ENCODE measurements at places on chromosomes 11 and 22.
A peak's percentile ranks its signal among the peaks of the same experiment; 100 is the strongest.

DNA sequence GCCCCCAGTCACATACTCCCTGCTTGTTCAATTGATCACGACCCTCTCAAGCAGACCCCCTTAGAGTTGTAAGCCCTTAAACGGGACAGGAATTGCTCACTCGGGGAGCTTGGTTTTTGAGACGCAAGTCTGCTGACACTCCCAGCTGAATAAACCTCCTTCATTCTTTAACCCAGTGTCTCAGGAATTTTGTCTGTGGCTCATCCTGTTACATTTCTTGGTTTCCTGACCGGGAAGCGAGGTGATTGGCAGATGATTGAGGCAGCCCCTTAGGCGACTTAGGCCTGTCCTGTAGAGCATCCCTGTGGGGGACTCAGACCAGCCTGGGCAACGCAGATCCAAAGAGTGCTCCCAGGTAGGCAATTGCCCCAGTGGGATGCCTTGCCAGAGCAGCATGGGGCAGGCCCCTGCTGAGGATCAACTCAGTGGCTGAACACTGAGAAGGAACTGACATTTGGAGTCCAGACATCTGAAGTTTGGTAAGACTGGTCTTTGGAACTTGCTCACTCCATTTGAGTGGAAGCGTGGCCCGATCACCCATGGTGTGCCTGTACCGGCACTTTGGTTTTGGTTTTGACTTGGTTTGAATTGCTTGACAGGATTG is 51.5 kb downstream of the NEU3 start:
- no peak for DNase-seq

DNA sequence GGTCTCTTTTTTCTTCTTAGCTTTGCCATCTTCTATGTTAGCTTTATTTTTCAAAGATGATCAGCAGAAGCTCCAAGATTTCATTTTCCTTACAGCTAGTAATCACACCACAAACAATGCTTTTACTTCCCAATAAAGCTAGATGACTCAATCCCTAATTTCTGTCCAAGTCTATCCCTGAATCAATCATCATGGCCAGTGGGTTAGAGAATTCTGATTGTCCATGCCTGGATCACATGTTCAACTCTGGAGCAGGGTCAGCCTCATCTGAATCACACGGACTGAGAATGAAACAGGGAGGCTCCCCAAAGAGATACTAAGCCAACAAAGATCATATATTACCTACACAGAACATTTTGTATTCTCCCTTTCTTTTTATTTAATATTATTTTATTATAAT is 79.6 kb downstream of the BBOX1 start:
- peak; percentile 37 for DNase-seq

DNA sequence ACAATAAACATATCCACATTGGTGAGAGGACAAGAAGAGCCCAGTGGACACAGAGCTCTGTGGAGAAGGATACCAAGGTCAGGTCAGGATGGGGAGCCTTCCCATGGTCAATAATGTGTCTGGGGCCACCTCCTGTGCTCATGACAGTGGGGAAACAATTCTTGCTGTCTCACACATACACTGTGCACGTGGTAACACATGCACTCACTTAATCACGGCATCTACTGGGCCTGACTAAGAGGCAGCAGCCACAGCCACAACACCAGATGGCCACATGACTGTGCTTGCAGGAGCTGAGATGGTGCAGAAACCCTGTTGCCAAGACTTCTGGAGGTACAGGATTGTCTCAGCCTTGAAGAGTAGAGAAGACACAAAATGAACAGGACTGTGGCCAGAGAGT is 28.6 kb downstream of the C22orf42 start:
- DNase-seq = peak; percentile 2

GRCh38 chr11:126870021-126870420 is 130.5 kb downstream of the KIRREL3 start:
- DNase-seq = no peak

DNA sequence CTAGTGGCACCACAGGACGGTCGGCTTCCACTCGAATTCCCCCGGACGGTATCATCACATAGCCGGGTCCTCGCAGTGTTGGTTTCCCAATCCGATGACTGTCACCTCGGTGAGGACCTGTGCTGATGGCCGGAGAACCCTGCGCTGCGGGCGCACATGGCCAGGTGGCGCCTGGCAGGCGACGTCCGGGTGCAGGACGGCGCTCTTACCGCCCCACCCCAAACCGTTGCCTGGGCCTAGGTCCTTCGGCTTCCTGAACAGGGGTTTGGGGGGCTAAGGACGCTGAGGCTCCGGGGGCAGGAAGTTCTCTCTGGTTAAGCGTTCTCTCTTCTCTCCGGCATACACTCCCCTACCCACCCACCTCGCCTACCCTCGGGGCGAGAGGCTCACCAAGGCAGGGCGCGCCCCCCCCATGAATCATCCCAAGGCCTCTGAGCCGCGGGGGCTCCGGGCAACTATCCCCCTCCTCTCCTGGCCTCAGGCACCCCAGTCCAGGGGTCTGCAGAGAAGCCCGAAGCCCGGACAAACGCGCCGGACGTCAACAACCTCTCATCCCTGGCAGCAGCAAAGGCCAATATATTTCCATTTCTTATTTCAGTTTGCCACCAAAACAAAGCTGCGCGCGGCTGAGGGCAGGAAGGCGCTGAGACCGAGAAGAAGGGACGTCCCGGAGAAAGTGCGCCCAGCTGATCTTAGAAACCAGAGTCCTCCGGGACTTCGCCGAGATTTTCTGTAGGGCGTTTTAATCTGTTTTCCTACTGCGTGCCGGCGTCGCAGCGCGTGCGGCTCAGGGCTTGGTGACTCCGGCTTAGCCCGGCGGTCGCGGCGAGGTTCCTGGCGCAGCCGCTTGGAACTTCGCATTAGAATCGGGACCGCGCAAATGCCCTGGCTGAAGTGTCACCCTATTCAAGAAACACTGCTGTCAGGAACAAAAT is 5.6 kb downstream of the ALX4 start:
- DNase-seq = no peak

DNA sequence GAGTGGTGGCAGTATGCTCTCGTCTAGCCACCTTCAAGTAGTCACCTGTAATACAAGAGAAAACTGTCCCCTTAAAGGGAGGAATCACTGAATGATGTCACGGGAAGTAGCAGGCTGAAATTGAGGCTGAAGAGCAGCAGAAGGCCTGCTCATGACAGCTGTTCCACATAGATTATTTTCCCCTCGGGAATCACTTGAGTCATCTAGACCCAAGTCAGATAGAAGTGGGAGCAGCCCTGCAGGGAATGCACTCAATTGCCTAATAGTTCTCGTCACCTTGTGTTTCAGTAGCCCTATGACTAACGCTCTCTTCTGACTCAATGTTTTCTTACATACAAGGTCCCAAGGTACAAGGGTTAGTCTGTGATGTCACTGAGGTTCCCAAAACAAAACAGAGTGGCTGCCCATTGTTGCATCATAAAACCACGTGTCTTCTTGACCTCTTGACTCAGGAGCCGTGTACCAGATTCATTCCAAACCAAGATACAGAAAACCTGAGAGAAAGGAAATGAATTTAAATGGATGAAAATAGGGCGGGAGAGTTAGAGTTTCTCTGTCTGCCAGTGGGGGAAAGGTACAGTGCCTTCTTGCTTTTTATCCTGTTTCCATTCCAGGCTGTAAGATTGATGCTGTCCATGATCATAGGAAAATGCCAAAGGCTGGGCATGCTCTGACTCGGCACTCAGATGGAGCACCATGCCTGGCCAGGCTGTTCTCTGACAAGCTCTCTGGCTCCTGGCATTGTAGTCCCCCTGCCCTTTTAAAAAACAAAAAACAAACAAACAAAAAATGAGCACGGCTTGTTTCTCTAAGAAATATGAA is 21.6 kb upstream of the C11orf96 start:
- DNase-seq = peak; percentile 100

DNA sequence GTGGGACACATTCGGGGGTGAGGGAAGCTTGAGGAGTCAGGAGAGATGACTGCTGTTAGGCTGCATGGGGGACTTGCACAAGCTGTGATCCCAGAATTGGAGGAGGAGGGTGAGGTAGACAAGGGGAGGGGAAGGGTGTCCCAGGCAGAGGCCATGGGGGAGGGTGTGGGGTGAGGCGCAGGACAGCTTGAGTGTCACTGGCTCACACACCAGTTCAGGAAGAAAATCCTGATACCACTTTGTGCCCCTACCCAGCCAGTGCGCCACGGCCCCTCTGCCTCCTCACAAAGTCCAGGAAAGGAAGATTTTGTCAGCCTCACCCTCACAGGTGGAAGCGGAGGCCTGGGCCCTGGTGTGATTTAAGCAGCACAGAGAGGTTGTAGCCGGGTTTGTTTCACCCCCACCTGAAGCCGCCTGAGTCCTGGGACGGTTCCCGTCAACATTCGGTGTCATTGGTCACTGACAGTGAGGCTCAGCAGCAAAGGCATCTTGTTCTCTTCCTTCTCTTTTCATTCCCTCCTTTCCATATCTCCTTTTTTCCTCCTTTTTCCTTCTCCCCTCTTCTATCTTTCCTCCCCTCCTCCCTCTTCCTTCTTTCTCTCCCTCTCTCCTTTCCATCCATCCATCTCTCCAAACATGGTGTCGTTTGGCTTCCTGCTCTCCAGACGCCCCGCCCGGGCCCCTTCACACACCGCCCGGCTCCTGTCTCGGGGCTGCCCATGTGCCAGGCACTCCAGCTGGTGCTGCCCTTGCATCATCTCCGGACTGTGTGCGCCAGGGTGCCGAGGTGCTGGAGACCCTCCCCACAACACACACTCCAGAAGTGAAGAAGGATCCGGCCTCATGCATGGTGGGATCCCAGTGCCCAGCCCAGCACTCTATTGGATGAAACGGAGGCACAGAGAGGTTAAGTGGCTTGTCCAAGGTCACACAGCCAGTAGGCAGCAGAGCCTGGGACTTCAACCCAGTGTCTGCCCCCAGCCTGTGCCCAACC is 89.3 kb downstream of the MPPED1 start:
- no peak for DNase-seq

DNA sequence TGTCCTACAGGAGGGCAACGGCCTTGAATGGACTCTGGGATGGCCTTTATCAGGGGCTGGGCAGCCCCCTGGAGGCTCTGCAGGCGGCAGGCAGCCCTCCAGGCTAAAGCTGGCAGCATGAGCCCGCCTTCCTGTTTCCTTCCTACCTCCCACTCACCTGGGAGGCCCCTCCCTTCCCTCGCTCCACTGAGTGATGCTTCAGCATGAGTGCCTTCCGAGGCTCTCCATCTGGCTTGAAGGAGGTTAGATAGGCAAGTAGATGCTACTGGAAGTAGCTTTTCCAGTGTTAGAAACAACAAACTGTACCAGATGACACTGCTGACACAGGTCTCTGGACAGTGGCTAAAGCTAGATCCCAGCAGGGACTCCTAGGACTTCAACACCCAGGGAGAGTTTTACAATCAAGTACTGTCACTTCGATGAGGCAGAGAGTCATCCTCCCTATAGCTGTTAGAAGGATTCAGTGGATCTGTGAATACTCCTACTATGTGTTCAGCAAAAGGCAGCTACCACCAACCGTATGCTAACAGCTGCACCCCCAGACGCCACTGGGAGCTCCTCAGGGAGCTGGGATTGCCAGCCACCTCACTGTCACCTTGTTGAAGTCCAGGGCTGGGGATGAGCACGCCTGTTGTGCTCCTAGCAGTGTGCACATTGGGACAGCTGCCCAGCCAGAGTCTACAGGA is 4.1 kb upstream of the SLC25A1 start:
- DNase-seq = no peak

- no peak for DNase-seq
Measured at GRCh38 chr11:132037956-132038355, 667.5 kb downstream of the NTM start.

- DNase-seq = no peak
Measured at GRCh38 chr11:61337706-61338470, 4.9 kb downstream of the TKFC start.

DNA sequence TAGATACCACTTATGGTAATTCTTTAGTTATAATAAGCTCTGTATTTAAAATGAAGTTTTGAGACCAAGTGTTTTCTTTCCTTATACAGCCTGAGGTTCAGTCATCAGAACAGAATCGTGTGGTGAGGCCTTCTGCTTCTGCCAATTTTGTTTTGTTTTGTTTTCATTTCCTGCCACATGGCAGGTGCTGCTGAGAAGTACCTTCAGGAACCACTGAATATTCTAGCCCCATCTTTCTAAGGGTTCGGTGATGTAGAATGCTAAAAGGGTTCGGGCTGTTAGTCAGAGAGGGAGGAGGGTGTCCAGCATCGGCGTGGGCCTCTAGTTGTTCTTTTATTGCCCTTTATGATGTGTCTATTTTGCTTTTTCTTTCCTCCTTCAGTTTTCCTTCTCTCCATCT is 25.8 kb downstream of the TNRC6B start:
- peak; percentile 39 for DNase-seq

DNA sequence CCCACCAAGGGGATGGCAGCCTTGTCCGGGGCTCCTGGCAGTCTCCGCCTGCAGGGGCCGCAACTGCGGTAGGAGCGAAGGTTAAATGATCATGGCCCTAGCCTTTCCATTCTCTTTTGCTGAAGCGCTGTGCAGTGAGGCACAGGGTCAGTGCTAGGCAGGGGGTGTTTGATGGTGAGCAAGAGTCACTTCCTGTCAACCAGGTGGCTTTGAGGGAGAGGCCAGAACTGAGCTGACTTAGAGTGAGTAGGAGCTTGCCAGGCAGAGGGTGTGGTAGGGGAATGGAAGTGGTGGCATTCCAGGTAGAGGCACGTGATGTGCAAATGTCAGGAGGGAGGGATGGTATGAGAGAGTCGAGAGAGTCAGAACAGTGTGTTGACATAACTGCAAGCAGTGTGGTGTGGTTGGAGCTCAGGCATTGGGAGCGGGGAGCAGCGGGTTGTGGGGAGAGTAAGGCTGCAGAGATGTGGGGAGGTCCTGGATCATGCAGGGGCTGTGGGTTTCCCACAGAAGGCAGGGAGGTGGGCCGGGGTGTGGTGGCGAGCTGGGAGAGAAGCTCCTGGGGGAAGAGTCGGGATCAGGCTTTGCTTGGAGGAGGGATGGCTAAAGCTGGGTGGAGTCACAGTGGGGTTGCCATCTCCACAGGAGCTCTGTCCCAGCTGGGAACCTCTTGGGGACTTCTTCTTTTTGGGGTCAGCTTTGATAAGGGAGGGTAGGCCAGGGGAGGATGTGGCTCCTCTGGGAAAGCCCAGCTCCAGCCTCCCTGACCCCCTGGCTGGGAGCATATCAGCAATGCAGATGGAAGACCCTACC is 33.3 kb downstream of the AMPD3 start:
- DNase-seq = no peak

- no peak for DNase-seq
Measured at GRCh38 chr11:68041617-68042218, 2.9 kb downstream of the TCIRG1 start.

GRCh38 chr11:28760676-28761390 is 652.6 kb downstream of the METTL15 start:
- peak; percentile 63 for DNase-seq

GRCh38 chr11:65857500-65857852 is 504 bp downstream of the CFL1 start:
- no peak for DNase-seq

- DNase-seq = no peak
Measured at GRCh38 chr11:72955466-72955865, 141.3 kb downstream of the ATG16L2 start.

- DNase-seq = no peak
Measured at GRCh38 chr11:70729949-70730348, 331.6 kb downstream of the CTTN start.

- peak; percentile 99 for DNase-seq
Measured at GRCh38 chr11:9802291-9802861, 138.5 kb downstream of the SWAP70 start.

- DNase-seq = no peak
Measured at GRCh38 chr11:37199082-37199481, 601.0 kb upstream of the RAG2 start.

- no peak for DNase-seq
Measured at GRCh38 chr11:77876045-77876444, 55.1 kb downstream of the AAMDC start.
